NCI-H2171 (cell line): ENCODE measurements at places on chromosomes 11 and 22.

GRCh38 chr11:65069217-65069616 lies 10.9 kb upstream of the NAALADL1 start:
- DNase-seq: no peak

GRCh38 chr11:132220474-132220873 lies 850.1 kb downstream of the NTM start:
- DNase-seq: no peak

GRCh38 chr11:32307913-32308312 lies 127.4 kb downstream of the WT1 start:
- no peak for DNase-seq

GRCh38 chr11:96084610-96085318 lies 160.9 kb upstream of the MTMR2 start:
- no peak for DNase-seq

DNA sequence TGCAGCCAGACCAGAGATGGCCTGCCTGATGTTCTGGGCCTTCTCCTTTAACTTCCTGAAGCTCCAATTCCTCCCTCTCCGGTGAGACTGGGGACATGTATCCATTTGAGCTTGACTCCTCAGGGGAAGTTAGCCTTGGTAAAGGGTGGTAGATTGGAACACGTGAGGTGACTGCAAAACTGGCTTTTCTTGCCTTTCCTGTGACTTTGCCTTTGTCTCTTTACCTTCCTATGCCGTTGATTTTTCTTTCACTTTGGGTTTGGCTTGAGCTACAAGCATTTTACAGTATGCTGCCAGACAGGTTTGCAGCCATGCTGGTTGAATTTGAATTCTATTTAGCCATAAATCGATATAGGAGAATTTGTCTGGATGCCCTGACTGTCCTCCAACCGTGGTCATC lies 16.8 kb upstream of the GLYATL1 start:
- DNase-seq: no peak
